Sciatic nerve (tissue), 2 donors: ENCODE measurements at places on chromosomes 12 and 14. TPM values are rescaled to one million over a fixed set of nuclear protein-coding genes. Genes with fewer than 3 reads are reported as not detected.

ZNF219 gene
- total RNA-seq, result 43.2 TPM

CATSPERB gene
- 0.36 TPM for total RNA-seq

DNA sequence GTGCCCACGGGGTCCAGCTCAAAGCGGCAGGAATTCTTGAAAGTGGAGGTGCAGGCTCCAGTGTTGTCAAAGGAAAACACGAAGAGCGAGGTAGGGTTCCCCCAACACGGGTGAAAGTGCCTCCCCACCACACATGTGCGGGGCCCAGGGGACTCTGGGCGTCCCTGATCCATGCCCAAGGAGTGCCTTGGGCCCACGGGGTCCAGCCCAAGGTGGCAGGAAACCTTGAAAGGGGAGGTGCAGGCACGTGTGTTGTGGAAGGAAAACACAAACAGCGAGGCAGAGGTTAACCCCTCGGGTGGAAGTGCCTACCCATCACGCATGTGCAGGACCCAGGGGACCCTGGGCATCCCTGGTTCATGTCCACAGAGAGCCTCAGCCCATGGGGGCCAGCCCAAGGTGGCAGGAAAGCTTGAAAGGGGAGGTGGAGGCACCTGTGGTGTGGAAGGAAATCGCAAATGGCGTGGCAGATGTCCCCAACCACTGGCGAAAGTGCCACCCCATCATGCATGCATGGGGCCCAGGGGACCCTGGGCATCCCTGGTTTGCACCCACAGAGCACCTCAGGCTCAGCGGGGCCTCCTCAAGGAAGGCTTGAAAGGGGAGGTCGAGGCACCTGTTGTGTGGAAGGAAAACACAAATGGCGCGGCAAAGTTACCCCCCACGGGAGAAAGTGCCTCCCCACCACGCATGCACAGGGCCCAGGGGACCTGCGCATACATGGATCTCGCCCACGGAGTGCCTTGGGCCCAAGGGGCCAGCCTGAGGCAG, 584.6 kb downstream of the ALG10 start:
- DNase-seq, result peak; percentile 36

DNA sequence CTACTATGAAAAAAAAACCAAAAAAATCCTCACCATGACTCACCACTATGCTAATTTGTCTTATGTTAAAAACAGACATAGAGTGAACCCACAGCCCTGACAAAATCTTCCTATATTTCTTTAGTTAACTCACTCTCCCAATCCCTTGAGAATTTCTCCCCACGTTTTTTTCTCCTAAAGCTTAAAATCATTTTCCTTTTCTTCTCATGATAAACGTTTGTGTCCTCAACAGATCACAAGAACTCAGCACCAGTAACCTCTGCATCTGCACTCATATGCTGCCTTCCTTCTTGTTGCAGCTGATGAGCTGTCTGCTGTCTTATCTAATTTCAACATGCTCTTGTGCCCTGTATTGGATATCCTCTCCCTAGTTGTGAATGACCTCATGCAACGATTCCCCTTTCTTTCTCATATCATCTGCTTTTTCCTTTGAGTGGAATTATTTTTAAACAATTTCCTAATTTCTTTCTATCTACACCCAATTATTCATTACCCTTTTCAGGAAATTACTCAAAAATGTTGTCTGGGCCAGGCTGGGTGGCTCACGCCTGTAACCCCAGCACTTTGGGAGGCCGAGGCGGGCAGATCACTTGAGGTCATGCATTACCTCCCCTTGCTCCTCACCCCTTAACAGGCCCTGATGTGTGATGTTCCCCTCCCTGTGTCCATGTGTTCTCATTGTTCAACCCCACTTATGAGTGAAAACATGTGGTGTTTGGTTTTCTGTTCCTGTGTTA, 427.5 kb upstream of the MGAT4C start:
- DNase-seq, result no peak

DNA sequence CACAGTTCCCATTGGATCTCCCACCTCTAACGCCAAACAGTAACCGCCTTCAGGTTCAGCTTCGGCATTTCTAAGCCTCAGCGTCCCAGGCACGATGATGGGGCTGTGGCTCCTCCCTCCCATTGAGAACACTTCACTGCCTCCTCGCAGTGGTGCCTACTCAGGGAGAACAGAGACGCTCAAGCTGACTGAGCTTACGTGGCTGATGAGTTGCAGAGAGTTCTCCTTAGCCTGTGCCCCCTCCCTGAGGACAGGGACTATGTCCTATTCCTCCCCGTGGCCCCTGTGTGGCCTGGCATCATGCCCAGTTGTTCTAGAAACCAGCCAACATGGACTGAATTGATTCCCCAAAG, 87.0 kb downstream of the ITPK1 start:
- no peak for DNase-seq

DNA sequence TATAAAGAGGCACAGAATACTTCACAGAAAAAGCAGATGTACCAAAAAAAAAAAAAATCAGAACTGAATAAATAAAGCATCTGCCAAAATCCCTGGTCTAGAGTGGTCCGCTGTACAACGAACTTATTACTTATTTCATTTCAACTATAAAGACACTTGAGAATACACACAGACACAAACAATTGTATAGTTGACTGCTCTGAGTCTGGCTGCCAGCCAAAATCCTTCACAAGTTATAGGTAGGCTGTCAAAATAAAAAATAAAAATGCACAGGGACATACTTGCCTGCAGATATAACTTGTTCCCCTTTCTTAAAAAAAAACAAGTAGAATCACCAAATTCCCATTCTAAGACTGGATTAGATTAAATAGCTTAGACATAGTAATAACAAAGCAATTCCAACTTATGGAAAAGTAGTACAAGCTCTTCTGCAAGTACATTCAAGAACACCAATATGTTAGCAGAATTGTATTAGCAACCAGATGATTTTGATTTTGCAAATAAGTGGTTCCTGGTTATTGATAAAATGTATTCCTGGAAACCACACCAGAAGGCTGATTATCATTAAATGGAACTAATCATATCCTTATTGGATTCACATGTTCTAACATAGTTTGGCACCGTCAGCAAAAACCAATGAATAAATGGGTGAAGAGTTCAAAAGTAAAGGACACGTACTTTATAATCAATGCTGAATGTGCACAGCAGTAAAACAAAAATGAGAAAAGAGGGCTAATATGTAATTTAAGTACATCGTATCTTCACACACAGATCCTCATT, 248.5 kb downstream of the NELL2 start:
- DNase-seq, result no peak

- no peak for DNase-seq
Measured at GRCh38 chr12:130795906-130796305, 43.1 kb downstream of the STX2 start.

DNA sequence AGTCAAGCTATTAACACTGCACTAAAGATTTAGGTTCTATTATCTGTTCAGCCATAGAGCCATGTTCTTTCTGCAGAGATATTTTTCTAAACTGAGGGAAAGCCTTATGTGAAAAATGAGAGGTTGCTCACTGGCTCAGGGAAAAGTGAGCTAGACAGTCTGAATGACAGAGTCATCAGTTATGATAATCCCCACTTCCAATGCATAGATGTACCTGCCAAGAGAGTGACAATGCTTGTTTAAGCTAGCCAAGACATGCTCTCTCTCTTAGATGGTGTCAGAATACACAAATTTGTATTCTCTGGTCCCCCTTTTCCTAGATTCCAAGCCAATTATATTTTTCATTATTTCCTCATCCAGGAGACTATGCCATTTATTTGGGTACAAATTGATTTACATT, 176.9 kb upstream of the FRMD6 start:
- no peak for DNase-seq
